ENCODE measurements at places on chromosomes 6 and 20. TPM values are rescaled to one million over a fixed set of nuclear protein-coding genes. Genes with fewer than 3 reads are reported as not detected.
A peak's percentile ranks its signal among the peaks of the same experiment; 100 is the strongest.

DNA sequence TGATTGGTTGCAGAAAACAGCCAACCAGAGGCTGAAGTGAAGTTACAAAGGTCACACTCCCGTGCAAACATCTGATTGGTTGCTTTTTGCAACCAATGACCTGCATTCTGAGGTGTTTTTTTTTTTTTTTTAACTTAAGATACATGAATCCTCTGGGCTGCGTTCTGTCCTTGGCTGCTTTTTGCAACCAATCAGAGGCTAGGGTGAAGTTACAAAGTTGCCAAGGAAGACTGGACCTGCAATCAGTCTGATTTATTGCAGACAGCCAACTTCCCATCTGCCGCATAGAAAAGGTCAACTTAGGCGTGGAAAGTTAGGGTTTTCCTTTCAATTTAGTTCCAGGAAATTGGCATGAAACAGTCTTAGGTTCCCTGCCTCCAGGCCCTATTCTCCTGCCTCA, 292.9 kb downstream of the PLCB1 start:
- H3K4me1 ChIP-seq, result no peaks in the 10 kb centered on the region
- no peak overlapping the region for H3K27ac ChIP-seq
- no peak overlapping the region for H3K4me3 ChIP-seq
- no peaks in the 10 kb centered on the region for H3K27me3 ChIP-seq
- DNase-seq, result no peak
- H3K36me3 ChIP-seq, result no peaks in the 10 kb centered on the region

- H3K27me3 ChIP-seq, result no peaks in the 10 kb centered on the region
- H3K27ac ChIP-seq, result peak overlapping the region; percentile 55
Observed at GRCh38 chr6:28251661-28252008, 434 bp downstream of the ZKSCAN4 start.

DNA sequence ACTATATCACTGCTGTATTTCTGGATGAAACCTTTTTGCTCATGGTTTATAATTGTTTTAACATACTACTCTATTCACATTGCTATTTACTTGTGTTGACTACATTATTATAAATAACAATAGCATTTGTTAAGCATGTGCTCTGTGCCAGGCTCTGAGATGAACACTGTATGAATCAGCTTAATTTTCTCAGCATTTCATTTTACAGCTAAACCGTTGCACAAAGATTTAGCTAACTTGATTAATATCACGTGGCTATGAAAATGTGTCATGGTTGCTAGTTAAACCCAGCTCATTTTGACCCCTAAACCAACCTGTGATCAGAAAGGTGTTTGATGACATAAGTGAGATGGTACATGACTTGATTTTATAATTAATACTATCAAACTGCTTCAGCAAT, 77.5 kb downstream of the NCOA7 start:
- H3K27me3 ChIP-seq, result no peaks in the 10 kb centered on the region
- H3K36me3 ChIP-seq, result no peaks in the 10 kb centered on the region
- no peak overlapping the region for H3K27ac ChIP-seq
- no peaks in the 10 kb centered on the region for H3K4me1 ChIP-seq

- H3K27ac ChIP-seq, result no peak overlapping the region
- peaks cover 15% of the 10 kb centered on the region for H3K4me1 ChIP-seq
- H3K36me3 ChIP-seq, result no peaks in the 10 kb centered on the region
- peaks cover 3% of the 10 kb centered on the region for H3K27me3 ChIP-seq
Observed at GRCh38 chr6:157830354-157831017, 7.4 kb downstream of the SNX9 start.

GLP1R gene
- total RNA-seq, result 0.05 TPM

TNFRSF21 gene
- 0.77 TPM for total RNA-seq

GRCh38 chr6:36888654-36889481, 3.1 kb downstream of the C6orf89 start:
- no peak overlapping the region for H3K27ac ChIP-seq
- no peak overlapping the region for H3K4me3 ChIP-seq
- H3K27me3 ChIP-seq, result no peaks in the 10 kb centered on the region
- H3K4me1 ChIP-seq, result no peaks in the 10 kb centered on the region

DNA sequence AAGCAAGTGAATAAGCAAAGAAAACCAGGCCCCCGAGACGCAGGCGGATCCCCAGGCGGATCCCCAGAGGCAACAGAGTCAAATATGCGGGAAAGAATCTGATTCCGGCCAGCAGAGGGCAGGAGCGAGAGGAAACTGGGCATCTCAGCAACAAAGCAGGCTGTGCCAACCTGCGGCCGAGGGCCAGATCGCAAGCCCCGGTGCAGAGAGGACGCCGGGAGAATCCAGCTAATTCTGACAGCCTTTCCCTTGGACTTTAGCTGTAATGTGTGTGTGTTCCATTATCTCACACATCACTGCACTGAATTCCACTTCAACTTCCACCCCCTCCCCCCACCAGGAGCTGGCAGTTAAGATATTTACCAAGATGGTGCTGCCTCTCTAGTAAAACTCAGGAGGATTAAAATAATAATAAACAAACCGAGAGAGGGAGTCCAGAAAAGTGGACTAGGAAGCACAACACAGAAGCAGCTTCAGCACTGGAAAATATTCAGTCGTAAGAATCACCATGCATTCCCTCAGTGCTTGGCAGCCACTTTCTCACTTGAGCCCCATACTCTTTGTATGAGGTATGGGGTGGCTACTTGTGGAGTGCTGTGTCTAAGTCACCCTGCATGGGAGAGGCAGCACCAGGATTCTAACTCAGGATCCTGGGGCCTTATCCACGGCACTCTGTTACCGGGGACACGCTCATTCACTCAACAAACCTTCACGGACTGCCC, 66.2 kb upstream of the SNX9 start:
- DNase-seq, result no peak
- H3K4me1 ChIP-seq, result peaks cover 17% of the 10 kb centered on the region
- no peaks in the 10 kb centered on the region for H3K36me3 ChIP-seq

DNA sequence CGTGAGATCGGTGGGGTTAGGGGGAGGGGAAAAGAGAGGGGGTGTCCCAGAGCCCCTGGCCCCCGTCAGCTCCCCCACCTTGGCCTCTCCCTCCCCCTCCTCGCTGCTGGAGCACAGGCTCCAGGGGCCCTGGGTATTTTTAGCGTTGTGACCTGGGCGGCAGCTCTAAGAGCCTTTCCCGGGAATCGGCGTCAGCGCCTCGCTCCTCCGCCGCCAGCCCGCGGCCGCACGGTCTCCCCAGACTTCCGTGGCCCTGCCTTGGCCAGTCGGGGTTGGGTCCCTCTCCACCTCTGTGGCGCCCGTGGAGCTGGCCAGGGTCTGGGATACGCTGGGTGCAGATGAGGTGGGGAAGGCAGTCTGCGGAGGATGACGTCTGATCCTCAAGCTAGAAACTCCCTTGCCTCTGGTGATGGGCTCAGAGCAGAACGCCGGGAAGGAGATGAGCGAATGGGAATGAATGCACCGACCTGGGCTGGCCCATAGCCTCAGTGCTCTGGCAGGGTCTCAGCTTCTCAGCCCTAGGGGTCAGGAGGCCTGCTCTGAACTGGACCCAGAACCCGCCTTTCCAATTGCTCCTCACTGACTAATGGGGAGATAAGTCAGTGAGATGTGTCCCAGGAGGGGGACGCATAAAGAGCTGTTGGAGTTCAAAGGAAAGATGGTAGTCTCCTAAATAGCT, 883 bp upstream of the DBNDD2 start:
- H3K27me3 ChIP-seq, result peaks cover 6% of the 10 kb centered on the region
- DNase-seq, result no peak
- H3K4me3 ChIP-seq, result peak overlapping the region; percentile 41

GRCh38 chr6:80872199-80872950, 765.9 kb downstream of the BCKDHB start:
- H3K4me3 ChIP-seq, result no peak overlapping the region
- no peak overlapping the region for H3K27ac ChIP-seq
- DNase-seq, result no peak
- no peaks in the 10 kb centered on the region for H3K4me1 ChIP-seq
- no peaks in the 10 kb centered on the region for H3K27me3 ChIP-seq

THBD gene
- not detected for total RNA-seq

DNA sequence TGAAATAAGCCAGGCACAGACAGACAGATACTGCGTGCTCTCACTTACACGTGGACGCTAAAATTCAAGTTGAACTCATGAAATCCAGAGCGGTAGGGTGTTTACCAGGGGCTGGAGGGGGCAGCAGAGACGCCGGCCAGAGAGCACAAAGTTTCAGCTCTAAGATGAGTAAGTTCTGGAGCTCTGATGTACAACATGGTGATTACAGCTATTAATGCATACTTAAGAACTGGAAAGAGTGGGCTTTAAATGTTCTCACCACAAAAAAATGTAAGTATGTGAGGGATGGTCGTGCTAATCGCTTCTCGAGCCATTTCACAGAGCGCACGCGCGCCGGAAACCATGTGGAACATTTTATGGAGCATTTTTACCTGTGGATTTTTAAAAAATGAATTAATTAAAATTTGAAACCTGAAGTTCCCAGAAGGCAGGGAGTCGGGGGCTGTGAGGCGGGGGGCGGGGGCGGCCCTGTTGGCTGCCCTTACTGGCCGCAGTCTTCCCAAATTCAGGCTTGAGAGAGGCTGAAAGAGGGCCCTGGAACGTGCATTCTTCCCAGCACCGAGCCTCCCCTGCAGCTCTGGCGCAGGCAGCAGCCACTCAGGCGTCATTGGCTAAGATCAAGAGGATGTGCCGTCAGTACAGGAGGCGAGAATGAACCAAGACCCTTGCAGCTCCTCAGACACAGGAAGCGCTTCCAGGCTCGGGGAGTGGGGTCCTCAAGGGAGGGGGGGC, 8.5 kb upstream of the SLCO4A1 start:
- H3K36me3 ChIP-seq, result no peaks in the 10 kb centered on the region
- peaks cover 3% of the 10 kb centered on the region for H3K27me3 ChIP-seq
- peaks cover 2% of the 10 kb centered on the region for H3K4me1 ChIP-seq
- no peak overlapping the region for H3K4me3 ChIP-seq

- no peaks in the 10 kb centered on the region for H3K27me3 ChIP-seq
Observed at GRCh38 chr20:62850333-62850974, 11.2 kb downstream of the TCFL5 start.

LGSN gene
- not detected for total RNA-seq

TP53TG5 gene
- not detected for total RNA-seq

SRMS gene
- not detected for total RNA-seq

DNA sequence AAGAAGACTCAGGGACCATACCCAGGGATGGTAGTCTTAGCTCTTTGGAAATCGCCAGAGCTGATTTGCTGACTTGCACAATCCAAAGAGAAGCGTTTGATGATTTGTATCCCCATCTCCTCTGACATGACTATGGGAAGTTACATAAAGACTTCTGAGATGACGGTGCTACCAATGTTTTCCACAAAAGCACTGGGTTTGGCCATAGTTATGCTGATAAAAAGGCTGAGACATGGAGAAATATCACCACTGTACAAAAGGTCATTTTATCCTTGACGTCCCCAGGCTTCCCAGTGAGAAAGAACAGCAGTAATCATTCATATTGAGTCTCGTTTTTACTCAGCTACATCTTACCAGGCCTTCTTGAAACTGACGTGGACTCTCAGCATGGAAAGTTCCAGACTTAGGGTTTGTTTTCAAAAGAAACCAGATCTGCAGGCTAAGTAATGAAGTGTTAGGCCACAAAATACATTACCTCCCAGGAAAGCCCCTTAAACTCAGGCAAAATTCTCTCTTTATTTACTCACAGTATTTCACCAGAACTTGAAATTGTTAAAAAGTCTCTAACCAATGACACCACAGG, 370.3 kb upstream of the JARID2 start:
- H3K4me1 ChIP-seq, result peaks cover 54% of the 10 kb centered on the region
- no peaks in the 10 kb centered on the region for H3K36me3 ChIP-seq
- DNase-seq, result peak; percentile 89
- H3K27me3 ChIP-seq, result no peaks in the 10 kb centered on the region

- peak overlapping the region; percentile 71 for H3K27ac ChIP-seq
- H3K4me3 ChIP-seq, result peak overlapping the region; percentile 39
- H3K27me3 ChIP-seq, result no peaks in the 10 kb centered on the region
- DNase-seq, result peak; percentile 72
- H3K4me1 ChIP-seq, result peaks cover 15% of the 10 kb centered on the region
- H3K36me3 ChIP-seq, result no peaks in the 10 kb centered on the region
Observed at GRCh38 chr6:145349950-145350510, 385.3 kb downstream of the EPM2A start.

DNA sequence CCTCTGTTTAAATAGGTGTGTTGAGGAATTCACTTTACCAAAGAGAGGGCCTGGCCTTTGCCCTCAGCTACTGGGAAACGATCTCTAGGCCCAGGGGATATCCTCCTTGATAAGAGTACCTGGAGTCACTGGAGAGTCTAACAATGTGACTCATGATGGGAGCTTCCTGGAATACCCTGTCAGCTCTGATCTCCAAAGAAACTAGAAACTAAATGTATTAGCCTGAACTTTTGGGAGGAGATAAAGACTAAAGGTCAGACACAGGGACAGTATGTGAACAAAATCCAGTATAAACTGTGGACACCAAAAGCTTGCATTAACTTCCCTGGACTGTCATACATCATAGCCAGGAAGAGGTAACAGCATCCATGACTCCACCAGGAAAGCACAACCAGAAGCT, 148.5 kb downstream of the RNGTT start:
- H3K4me1 ChIP-seq, result no peaks in the 10 kb centered on the region
- DNase-seq, result no peak
- H3K27ac ChIP-seq, result no peak overlapping the region
- H3K27me3 ChIP-seq, result no peaks in the 10 kb centered on the region
- no peak overlapping the region for H3K4me3 ChIP-seq

DNA sequence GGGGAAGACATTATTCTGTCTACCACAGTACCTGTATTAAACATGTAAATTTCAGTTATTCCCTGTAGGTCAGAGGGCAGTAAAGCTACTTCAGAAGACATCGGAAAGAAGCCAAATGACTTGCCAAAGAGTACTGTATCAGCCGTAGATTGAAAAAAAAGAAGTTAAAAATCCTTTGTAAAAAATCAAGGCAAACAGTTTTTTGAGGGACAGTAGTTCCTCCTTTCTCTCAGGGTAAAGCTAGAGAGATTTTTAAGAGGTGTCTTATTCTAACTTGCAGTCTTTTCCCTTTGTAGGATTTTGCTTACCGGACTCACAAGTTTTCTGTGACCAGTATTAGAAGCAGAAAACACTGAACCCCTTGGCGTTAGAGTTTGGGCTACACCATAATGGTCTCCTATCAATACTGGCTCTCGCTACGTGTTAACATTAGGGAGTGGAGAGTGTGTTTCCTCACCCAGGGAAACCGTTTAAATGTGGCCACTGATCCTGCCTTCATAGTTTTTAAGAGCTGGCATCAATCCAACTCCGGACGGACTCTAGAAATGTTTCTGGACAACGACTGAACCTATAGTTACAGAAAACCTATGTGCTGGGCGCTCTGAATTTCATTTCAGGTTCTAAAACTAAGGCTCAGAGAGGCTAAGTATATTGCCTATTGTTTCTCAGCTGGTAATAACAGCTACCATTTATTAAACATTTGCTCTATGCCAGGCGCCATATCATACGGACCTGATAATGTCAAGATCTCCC, 1.3 kb upstream of the ASXL1 start:
- H3K27me3 ChIP-seq, result no peaks in the 10 kb centered on the region
- no peak for DNase-seq
- H3K36me3 ChIP-seq, result no peaks in the 10 kb centered on the region
- H3K4me1 ChIP-seq, result peaks cover 29% of the 10 kb centered on the region
- H3K4me3 ChIP-seq, result peak overlapping the region; percentile 71

DNA sequence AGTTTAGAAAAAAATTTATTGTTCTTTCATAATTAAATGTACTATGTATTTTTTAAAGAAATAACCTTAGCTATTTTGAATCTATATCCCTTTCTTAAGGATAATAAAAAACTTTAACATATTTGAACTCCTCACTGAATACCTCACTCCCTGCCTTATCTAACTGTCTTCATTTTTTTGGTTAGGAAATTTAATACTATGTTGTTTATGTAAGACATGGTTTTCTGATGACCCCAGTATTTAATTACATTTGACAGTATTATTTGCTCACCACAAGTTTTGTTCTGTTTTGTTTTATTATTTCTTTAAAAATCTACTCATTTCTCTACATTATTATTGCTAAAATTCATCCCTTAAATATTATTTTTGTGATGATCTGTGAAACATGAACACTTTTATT, 394.4 kb upstream of the ADGRB3 start:
- H3K4me1 ChIP-seq, result no peaks in the 10 kb centered on the region
- H3K36me3 ChIP-seq, result no peaks in the 10 kb centered on the region
- no peak for DNase-seq
